Kidney (tissue), 22 donors: ENCODE measurements at places on chromosomes 2 and 18. TPM values are rescaled to one million over a fixed set of nuclear protein-coding genes. Genes with fewer than 3 reads are reported as not detected.
A peak's percentile ranks its signal among the peaks of the same experiment; 100 is the strongest.

SLC4A5 gene
- 5.2 TPM for total RNA-seq

SPATA3 gene
- total RNA-seq: not detected

XDH gene
- 3.1 TPM for total RNA-seq

CYS1 gene
- total RNA-seq: 245 TPM

ANKRD30B gene
- not detected for total RNA-seq

NMS gene
- not detected for total RNA-seq

HAAO gene
- 16.2 TPM for total RNA-seq

TMEM182 gene
- total RNA-seq: 6.5 TPM

TSHZ1 gene
- total RNA-seq: 31.3 TPM

DNA sequence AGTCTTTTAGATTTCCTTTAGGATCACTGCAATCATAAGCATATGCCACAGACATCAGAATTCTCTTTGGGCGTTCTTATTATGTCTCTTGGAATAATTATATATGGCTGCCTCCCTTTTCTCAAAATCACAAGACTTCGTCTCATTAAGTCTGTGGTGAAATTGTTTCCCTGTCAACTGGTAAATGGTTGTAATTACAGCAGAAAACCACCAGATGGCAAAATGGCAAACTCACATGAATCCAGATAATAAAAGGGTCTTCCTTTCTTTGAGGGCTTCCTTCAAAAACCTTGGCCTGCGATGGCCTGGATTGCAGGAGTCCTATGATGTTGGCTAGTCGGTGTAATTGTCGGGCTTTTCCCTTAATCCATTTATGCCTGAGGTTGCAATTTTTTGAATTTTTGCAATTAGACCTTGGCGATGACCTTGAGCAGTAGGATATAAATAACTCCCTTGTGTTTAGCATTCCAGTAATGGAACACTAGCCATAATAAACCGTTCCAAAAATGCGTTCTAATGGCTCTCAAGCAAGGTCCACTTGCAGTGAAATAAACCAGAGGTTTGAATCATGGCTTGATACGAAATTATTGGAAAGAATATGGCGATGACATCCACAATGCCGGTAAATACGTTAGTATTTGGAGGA lies 656.4 kb downstream of the MBD2 start:
- DNase-seq: no peak

DNA sequence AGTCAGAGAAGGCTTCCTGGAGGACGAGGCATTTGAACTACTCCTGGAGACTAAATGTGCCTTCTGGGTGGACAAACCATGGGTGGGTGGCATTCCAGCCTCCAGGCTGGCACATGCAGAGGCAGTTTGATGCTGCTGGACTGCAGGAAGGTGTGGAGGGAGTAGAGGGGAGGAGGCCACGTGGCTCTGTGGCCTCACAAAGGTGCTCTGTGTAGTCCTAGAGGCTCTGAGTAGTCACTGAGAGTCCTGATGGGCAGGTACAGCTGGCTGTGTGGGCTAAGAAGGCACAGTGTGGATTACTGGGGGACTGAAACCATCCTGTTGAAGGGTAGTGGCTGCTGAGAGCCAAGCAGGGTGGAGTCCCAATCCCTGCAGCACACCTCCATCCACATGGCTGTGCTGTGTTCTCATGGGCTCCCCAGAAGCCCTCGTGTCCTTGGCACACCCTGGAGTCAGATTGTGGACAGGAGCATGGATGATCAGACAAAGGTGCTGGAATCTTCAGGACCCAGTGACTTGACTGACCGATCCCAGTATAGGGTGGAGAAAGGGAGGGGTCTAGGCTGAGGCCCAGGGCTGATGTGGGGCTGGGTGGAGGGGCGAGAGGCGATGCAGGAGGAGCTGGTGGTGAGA lies 87.4 kb upstream of the HS6ST1 start:
- no peak for DNase-seq

- no peak for DNase-seq
These were observed 10.8 kb downstream of the COQ10B start for GRCh38 chr2:197464175-197464574.

- DNase-seq: no peak
These were observed 63.2 kb downstream of the MOGAT1 start for GRCh38 chr2:222734703-222735014.

DNA sequence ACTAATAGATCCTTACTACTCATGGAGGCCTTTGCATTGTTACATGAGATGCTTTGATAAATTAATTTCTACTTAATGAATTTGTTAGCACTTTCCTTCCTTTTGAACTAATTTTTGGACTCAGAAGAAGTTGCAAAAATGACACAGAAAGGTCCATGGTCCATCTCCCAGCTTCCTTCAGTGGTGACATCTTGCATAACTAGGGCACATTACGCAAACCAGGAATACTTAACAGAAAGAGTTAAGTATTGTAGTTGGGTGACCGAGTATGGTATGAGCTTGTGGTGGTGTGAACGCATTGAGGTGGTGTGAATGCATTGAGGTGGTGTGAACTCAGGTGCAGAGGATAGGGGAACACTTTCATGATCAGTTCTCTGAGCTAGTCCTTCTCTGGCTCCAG lies 151.1 kb upstream of the TWIST2 start:
- no peak for DNase-seq

DNA sequence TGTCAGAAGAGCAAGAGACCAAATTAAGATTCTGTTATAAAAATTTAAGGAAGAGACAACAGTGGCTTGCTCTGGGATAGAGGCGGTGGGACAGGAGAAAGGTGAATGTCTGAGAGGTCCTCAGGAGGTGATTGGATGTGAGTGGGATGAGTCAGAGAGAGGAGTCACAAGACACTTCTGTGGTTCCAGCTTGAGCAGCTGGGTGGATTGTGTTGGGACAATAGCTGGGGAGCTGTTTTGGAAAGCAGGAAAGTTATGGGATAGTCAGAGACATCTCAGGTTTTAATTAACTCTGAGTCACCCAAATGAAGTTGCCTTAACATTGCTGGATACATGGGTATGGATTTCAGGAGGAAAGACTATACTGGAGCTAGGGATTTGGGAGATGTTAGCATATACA lies 218.0 kb upstream of the TRIB2 start:
- DNase-seq: no peak

DNA sequence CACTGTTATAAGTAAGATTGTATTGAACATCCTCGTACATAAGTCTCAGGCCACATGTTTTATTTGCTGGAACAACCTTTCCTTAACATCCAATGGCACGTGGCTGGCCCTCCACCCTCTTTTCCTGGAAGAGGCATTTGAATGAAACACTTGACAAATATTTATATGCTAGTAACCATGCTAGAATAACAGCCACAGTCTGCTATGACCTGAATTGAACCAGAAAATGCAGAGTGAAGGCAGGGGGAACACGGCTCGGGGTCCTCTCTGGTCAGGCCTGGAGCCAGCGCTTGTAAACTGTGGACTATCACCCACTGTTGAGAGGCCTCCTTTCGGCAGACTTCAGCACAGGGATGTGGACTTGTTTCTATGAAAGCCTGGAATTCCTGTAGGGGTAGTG lies 198.2 kb upstream of the COPS8 start:
- no peak for DNase-seq

DNA sequence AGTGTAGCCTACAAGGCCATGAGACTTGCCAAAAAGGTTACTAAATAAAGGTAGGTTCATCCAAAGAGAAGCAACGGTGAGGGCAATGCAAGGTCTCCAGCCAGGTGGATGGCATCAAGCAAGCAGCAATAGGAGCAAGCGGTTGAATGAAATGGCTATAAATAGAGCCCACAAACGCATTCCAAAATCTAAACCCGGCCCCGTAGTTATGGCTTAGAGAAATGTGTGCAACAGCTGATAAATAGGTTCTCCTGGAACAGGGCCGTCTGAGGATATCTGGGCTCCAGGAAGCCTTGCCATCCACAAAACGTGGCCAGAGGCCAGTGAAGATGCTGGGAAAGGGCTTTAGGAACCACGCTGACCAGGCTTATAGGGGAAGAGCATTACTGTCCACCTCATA lies 146.1 kb upstream of the PID1 start:
- peak; percentile 33 for DNase-seq

DNA sequence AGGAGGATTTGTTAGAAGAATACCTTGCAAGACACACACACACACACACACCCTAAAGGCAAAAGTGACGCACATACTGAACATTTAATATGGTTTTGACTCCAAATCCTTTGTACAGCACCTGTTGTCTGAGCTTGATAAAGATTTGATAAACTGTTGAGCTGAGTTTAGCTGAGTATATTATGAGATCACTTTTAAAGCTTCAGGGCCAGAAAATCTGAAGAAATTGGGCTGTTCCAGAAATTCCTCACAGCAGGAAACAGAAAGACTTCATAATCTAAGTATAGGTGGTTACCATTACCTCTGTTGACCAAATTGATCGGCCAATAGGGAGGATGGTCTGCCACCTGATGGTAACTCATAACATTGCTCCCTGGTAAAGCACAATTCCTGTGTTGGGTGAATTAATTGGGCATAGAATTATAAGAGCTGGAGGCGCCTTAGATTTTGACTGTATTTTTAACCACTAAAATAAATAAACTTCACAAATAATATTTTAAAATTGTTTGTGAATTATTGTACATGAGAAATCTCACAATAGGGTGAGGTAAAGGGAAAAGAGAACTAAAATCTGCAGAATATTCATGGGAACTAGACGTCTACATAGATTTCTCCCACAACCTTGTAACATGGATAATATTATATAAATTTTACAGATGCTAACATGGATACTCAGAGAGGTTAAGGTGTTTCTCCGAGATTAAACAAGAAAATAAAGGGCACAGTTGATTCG lies 21.8 kb upstream of the RPIA start:
- DNase-seq: no peak

DNA sequence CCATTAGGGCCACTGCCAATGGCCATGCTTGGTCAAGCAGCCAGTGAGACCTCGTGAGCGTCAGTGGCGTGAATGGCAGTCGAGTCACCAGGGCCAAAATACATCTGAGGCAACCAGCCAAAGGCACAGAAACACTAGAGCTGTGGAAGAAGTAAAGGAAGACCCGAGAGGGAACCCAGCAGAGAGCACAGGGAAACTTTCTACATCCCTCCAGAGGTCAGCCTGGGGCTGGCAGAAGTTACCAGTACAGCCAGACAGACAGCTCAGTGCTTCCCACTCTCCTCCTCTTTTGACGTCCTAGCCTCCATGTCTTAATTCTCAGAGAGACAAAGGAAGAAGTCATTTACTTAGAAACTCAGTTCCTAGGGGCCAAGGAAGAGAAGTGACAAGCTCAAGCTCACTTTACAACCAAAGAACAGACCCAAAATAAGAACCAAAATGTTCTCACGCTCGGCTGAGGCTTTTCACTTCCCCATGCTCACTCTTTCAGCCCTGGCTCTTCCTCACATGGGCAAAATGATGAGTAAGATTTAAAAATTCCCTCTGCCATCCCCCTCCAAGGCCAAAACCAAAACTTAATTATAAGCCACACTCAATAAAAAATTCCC lies 8.7 kb downstream of the CYRIA start:
- no peak for DNase-seq

- peak; percentile 35 for DNase-seq
These were observed 131.7 kb upstream of the TNP1 start for GRCh38 chr2:216991563-216991962.

GRCh38 chr18:392928-393573 lies 107.5 kb downstream of the COLEC12 start:
- peak; percentile 65 for DNase-seq

DNA sequence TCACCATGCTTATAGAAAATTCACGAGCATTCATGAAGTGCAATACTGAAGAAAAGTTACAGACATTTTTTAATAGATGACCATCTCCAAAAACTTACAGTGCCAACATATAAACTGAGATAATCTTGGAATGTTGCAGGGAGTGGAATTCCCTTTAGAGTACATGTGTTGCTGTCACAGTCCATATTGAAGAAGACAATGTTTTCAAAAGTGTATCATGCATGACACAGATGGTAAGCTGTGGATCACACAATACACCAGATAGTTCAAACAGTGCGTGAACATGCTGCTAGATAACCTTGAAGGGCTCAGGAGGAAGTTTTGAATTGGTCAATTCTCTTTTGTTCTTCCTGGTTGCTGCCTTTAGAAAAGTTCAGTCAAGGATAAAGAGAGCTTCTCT lies 1644.3 kb upstream of the NXPH2 start:
- no peak for DNase-seq

- DNase-seq: no peak
These were observed 26.8 kb downstream of the SLC30A6 start for GRCh38 chr2:32192418-32192817.

GRCh38 chr2:15726321-15727057 lies 134.8 kb downstream of the DDX1 start:
- no peak for DNase-seq

DNA sequence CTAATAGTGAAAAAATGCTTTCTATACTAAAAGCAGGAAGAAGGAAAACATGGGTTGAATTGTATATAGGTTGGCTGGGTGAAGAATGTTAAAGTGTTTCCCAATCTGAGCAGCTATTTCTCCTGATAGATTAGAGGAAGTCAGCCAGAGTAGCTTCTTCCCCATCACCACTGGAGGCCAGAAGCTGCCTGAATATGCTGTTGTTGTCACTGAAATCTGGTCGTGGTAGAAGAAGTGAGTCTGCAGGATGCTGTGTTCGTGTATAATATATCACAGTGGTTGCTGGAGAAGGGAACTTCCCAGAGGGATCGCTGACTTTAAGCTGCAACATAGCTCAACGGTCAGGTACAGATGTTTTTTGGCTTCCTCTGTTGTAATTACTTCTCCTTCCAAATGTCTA lies 247.5 kb upstream of the LRATD1 start:
- DNase-seq: peak; percentile 60

- DNase-seq: no peak
These were observed 123.3 kb upstream of the TMEM200C start for GRCh38 chr18:6018671-6019070.

- peak; percentile 93 for DNase-seq
These were observed 35.6 kb upstream of the PNO1 start for GRCh38 chr2:68121873-68122679.

GRCh38 chr2:216344950-216345300 lies 27.4 kb downstream of the MARCHF4 start:
- peak; percentile 55 for DNase-seq

- DNase-seq: no peak
These were observed 28.8 kb upstream of the SIX3 start for GRCh38 chr2:44912660-44913059.

DNA sequence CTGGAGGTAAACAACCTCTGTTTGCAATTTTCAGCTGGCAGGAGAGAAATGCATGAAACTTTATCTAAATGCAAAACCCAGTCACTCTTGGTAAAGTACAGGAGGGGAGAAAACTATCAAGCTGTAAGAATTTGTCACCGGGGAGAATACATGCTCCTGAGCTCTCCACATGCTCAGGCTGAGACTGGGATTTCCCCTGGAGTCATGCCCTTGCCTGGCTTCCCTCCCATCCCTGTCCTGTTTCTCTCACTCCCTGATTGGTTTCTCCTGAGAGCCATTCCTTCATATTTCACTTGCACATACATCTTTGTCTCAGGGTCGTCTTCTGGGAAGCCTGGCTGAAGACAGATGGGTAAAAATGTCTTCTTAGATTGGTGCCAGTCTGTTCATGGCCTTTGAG lies 52.9 kb upstream of the SPATS2L start:
- no peak for DNase-seq

- no peak for DNase-seq
These were observed 20.8 kb downstream of the CRIM1 start for GRCh38 chr2:36376319-36376765.
